ENCODE measurements at places on chromosomes 3 and 15. TPM values are rescaled to one million over a fixed set of nuclear protein-coding genes. Genes with fewer than 3 reads are reported as not detected.

The GP5 gene
- total RNA-seq: not detected

The SETD5 gene
- 22.7 TPM for total RNA-seq

The RBP2 gene
- not detected for total RNA-seq

The MEX3B gene
- 7.9 TPM for total RNA-seq

The ACVR2B gene
- 1.5 TPM for total RNA-seq

The PLSCR1 gene
- 95.1 TPM for total RNA-seq

The STX19 gene
- total RNA-seq: not detected

The CFAP44 gene
- 0.17 TPM for total RNA-seq

Data from bronchus fibroblast of lung (primary cell).